ENCODE measurements at places on chromosomes 3 and 15.

- no peak for DNase-seq
These were observed 78.3 kb upstream of the ALDH1A3 start for GRCh38 chr15:100801256-100801900.

GRCh38 chr3:190252080-190252479 is 70.2 kb downstream of the CLDN1 start:
- DNase-seq: no peak

DNA sequence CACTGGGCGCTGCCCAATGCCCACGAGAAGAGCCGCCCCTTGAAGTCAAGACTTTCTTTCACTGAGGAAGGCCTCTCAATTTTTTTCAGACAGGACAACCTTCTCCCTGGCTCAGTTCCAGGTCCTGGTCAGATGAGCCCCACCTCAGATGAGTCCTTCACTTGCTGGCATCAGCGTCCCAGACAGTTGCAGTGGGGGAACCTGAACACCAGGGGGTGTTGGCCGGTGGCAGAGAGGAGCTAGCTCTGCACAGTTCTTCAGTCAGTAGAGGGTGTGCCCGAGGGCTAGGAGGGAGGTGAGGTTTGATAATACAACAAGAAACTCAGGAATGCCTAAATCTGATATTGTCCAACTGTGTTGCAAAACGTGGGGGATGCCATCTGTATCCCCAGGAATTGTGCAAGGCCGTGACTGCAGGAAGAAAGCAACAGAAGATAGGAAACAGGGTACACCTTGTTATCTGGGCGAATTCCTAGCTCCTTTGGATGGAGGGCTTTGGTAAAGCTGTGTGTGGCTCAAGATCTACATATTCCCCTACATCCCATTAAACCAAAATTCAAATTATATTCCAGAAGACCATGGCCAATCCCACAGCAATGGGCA is 34.3 kb downstream of the CCR3 start:
- peak; percentile 71 for DNase-seq

- DNase-seq: no peak
These were observed 62.5 kb downstream of the IL20RB start for GRCh38 chr3:137020315-137020714.

- peak; percentile 75 for DNase-seq
These were observed 63.1 kb upstream of the BOC start for GRCh38 chr3:113148284-113148683.

- no peak for DNase-seq
These were observed 16.7 kb downstream of the DAPK2 start for GRCh38 chr15:64029633-64030032.

- DNase-seq: peak; percentile 90
These were observed 15.6 kb downstream of the TMEM158 start for GRCh38 chr3:45210308-45211041.

GRCh38 chr3:10398341-10398740 is 77.4 kb upstream of the SEC13 start:
- no peak for DNase-seq

- DNase-seq: no peak
These were observed 72.0 kb downstream of the LARS2 start for GRCh38 chr3:45460361-45460760.

DNA sequence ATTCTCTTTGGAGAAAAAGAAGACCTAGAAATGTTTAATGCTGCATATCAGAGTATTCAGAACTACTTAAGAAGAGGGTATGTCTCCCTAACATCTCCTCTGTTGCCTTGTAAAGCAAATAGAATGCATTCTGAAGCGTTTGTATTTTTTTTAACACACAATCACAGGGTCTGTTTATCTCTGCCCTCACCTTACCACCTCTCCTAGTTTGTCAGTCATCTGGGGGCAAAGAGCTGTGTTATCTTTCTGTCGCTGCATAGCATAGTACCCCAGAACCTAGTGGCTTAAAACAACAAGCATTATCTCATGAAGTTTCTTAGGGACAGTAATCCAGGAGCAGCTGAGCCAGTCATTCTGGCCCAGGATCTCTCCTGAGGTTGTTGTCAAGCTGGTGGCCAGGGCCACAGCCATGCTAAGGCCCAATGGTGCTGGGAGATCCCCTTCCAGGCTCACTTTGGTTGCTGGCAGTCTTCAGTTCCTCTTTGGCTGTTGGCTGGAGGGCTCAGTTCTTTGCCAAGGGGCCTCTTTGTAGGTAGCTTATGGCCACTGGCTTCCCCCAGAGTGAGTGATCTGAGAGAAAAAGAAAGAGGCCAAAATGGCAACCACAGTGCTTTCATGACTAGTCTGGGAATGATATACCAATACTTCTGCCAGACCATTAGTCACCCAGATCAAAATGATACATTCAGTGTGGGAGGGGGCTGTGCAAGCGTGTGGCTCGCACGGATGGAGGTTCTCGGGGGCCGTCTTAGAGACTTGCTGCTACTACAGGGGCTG is 17.8 kb downstream of the EDEM1 start:
- no peak for DNase-seq

DNA sequence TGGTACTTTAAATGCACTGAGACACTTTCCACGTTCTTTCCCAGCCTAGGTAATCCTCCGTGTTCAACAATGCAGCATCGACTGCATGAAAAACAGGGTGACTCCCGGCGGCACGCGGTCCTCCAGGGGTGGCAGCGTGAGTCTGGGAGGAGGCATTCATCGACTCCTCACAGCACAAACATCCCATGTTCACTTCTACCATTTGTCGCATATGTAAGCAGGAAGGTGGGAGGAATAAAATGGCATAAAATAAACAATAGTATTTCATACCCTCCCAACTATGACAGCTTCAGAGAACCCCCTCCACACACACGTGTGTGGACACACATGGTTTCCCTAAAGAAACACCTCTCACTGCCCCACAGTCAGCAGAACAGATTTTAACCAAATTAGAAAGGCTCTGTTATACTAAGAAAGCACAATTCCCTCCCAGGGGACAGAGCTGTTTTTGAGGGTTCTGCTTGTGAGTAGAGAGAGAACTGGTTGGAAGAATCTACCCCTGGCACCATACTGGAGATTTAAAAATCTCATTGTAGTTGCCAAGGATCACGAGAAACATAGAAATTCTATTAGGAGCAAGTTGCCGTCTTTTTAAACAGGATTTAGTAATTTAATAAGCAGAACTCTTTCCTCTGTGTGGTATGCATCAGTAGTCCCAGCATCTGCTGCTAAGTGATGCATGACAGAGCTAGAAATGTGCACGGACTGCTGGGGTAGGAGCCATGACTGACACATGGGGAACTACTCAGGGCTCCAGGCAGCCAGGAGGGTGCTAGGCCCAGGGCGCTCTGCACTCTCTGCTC is 6.0 kb downstream of the FAM43A start:
- peak; percentile 41 for DNase-seq

DNA sequence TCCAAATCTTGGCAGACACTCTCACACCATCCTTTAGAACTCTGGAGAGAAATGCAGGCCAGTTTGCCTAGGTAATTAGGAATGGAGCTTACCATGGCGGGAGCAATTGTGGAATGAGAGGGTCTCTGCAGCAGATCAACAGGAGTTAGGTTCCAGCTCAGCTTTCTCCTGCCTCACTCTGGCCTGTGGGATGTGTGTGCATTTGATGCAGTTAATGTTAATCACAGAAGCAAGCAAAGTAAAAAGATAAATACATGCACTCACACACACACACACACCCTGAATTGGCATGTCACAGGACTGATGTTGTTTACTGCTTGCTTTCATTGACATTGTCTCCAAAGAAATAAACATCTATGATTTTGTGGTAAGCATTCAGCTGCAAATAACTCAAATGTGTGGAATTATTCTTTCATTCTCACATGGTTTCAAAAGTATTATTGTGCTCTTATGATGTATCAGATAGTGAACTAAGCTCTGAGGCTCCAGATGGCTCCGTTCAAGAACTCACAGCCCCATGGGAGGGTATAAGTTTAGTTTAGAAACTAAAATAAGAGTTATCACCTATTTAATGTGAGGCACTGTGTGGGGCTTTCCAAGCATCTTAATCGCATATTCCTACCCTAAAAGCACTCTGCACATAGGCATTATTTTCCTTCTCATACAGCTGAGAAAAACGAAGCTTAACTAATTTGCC is 31.3 kb upstream of the BFSP2 start:
- no peak for DNase-seq

DNA sequence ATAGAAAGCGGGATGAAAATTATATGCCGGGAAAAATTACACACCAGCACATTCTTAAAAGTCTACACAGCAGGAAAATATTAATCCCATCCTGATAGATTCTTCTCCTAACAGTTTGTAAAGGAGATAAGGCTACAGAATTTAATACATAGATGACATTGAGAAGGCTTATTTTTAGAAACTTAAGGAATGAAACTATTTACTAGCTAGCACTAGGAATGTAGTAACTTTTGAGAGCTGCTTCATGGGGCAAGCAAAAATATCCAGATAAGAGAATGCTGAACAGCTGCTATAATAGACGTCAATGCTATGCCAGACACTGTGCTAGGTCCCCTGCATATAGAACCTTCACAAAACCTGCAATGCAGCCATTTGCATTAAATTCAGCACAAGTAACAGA is 912.7 kb upstream of the NR2F2 start:
- DNase-seq: no peak

- no peak for DNase-seq
These were observed 1.3 kb downstream of the AP2M1 start for GRCh38 chr3:184175981-184176376.

DNA sequence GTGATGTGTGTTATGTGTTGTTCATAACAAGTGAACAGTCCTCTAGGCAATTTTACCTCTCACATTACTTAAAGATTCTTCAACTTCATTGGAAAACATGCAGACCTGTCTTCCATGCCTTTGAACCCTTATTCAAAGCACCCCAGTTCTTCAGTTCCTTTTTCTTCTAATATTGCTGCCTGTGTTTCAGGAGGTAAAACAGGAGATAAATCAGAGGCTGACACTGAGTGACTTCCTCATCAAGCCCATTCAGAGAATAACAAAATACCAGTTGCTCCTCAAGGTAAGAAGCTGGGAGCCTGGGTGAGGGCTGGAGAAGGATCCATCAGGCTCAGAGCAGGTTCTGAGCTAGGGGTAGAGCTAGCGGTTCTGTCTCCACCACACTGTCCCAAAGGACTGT is 71.1 kb upstream of the UMPS start:
- DNase-seq: no peak

- DNase-seq: no peak
These were observed 733.4 kb downstream of the TUSC7 start for GRCh38 chr3:117443014-117443413.

GRCh38 chr3:184784731-184785500 is 27.1 kb upstream of the VPS8 start:
- DNase-seq: no peak

GRCh38 chr3:157626817-157627216 is 123.6 kb upstream of the VEPH1 start:
- no peak for DNase-seq

DNA sequence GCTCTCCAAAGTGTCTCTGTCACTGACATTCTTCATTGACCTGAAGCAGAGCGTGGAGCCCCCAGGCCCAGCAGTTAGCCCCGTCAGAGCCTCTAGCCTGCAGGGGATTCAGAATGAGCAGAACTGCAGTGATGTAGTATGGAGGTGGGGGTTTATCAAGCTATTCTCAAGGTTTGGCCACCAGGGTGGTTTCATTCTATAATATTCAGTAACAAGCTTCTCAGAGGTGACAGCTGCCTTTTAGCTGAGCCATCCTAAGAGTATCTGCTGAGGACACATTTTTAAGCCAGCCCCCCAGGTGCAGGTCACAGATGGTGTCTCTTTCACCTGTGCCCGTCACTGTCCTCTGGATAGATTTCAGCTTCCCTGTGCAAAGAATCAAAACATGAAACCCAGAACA is 31.9 kb downstream of the CMTM7 start:
- no peak for DNase-seq

- peak; percentile 58 for DNase-seq
These were observed 3.2 kb downstream of the NEIL1 start for GRCh38 chr15:75349851-75350588.

GRCh38 chr3:23775254-23775909 is 30.4 kb upstream of the UBE2E1 start:
- no peak for DNase-seq

- no peak for DNase-seq
These were observed 17.3 kb downstream of the ESYT3 start for GRCh38 chr3:138451595-138452162.

DNA sequence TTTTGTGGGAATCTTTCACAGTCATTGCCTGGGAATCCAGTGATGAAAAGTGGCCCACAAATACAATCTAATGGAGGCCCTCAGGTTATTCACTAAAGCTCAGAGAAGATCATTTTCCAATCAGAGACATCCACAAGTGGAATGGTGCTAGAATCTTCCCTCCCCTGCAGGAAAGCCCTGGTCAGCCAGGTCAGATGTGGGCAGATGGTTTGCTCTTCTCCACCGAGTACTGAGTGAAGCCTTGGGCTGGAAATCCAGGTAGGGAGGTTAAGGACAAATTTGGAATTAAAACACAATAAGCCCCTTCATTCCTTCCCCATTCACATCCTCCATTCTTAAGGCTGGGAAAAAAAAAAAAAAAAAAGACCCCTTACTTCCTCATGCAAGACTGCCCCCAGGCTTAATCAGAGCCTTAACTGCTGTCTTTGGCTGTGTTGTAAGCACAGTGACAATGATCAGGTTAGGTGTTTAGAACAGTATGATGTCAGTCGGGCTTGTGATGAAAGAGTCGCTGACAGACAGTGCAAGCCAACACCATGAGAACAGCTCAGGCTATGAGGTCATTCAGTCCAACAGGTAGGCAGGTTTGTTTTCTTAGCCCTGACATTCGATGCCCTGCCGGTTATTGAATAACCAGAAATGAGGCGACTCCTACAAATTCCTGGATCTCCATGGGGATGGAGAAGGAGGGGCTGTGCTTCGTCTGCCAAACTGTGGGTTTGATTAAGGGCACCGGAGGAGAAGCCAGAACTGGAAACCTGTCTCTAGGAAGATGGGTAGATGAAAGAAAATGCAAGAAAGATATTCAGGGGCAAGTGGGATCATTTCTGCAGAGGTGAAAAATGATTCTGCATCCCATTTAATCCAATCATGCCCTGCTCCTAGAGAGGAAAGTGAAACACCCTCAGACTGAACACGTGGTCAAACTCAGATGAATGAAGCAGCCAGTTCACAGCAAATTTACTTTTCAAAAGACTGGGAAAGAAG is 23.5 kb upstream of the HES1 start:
- DNase-seq: peak; percentile 75

GRCh38 chr3:29514912-29515311 is 234.0 kb downstream of the RBMS3 start:
- DNase-seq: no peak

- DNase-seq: no peak
These were observed 84.8 kb upstream of the ARRDC4 start for GRCh38 chr15:97875513-97876280.

DNA sequence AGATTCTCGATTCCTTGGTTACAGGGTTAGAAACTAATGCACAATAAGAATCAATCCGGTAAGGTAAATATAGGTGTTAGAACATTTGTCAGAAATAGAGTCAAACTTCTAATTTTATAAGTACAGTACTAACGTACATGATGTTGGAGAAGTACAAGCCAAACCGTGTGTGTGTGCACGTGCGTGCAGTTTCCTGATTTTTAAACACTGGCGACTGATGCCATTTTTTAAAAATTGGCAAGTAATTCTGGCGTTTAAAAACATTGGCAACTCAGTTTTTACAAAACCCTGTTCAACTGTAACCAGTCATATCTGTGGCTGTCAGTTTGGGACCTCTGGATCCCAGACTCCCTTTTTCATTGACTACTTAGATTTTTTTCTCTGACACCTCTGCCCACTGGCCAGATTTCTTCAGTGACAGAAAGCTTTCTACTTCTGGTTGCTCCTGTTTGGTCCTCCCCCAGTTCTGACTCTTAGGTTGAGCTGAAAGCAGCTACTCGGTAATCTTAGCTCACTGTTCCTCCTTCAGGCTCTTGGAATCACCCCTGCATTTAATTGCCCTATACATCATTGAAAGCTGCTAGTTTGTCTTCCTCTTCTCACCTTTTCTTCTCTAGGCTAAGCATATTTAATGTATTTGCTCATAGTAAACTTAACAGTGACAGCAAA is 843 bp downstream of the ATG7 start:
- DNase-seq: no peak
